ENCODE measurements at places on chromosomes 12 and 14.

DNA sequence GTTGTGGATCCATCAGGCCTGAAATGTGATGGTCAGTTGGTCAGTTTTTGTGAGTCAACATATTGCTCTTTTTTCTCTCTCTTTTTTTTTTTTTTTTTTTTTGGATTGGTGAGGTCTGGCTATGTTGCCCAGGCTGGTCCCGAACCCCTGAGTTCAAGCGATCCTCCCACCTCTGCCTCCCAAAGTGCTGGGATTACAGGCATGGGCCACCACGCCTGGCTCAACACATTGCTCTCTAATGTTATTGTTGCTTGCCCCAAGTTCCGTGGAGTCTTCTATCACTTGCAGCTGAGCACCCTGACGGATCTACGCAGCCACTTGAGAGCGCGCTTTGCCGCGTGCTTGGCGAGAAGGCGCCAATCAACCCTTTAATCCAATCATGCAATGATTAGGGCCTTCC, 69.5 kb upstream of the DIO3 start:
- no peaks in the 10 kb centered on the region for H3K27me3 ChIP-seq
- no peak overlapping the region for H3K4me3 ChIP-seq
- H3K36me3 ChIP-seq, result no peaks in the 10 kb centered on the region

DNA sequence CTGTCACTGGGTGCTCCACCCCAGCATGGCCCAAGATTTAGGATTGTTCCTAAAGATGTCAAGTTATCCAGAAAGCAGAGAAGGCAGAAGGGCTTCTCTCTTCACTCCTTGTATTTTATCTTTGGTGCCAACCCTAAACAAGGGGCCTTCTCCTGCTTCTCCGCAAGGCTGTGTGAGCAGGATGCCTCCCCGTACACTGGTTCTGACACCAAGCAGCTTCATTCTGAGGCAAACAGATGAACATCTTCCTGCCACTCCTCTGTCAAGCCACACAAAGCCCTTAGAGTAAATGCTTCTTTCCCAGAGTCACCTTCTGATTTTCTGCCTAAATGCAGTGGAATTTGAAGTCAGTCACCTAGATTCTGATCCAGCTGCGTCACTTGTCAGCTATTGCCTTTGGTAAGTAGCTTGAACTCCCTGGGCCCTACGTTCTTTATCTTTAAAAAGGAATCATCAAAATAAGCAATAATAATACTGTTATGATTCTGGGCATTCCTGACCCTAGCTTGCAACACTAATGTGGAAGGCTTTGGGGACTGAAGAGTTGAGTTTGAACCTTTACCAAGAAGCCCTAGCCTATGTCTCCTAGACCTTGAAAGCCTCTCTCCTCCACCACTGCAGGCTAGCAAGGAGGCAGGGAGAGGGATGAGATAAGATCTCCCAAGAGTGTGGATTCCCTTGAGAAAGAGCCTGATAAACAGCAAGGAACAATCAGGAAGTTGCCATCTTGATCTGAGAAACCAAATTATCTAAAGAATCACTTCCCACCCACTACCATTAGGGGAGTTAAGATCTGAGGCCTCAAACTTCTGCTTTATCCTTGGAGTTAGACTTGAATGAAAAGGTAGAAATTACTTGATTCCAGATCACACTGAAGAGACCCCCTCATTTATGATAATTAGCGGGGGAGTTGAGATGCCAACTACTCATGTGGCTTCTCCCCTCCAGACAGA, 5.7 kb downstream of the KRT73 start:
- no peak overlapping the region for H3K27ac ChIP-seq
- no peak for DNase-seq
- H3K27me3 ChIP-seq, result peaks cover 62% of the 10 kb centered on the region
- no peak overlapping the region for H3K4me3 ChIP-seq
- H3K36me3 ChIP-seq, result no peaks in the 10 kb centered on the region

- H3K27ac ChIP-seq, result no peak overlapping the region
- H3K36me3 ChIP-seq, result no peaks in the 10 kb centered on the region
- H3K4me1 ChIP-seq, result peaks cover 8% of the 10 kb centered on the region
- H3K4me3 ChIP-seq, result no peak overlapping the region
Observed at GRCh38 chr12:104942075-104942474, 16.0 kb downstream of the SLC41A2 start.

GRCh38 chr14:29354486-29354885, 573.2 kb downstream of the PRKD1 start:
- no peak for DNase-seq
- H3K4me3 ChIP-seq, result no peak overlapping the region
- no peaks in the 10 kb centered on the region for H3K4me1 ChIP-seq
- H3K27me3 ChIP-seq, result no peaks in the 10 kb centered on the region

DNA sequence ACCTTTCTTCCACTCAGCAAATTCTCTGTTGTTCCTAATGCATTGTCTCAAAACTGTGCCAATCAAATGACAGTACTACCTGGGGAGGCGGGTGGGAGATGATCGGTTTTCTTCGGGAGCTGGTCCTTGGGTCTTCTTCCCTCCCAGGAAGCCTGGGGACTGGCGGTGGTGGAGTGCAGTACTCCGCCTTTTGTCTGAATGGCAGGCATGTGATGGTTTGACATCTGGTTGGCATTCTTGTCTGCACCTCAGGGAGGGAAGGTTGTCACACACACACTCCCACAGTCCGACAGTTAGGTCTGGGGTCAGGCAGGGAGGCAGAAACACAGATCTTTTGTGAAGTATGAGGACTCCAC, 114.8 kb downstream of the SNAPC1 start:
- no peak for DNase-seq
- H3K27me3 ChIP-seq, result no peaks in the 10 kb centered on the region
- H3K36me3 ChIP-seq, result no peaks in the 10 kb centered on the region
- H3K4me3 ChIP-seq, result no peak overlapping the region
- no peak overlapping the region for H3K27ac ChIP-seq

GRCh38 chr14:52873694-52874093, 77.2 kb downstream of the FERMT2 start:
- peaks cover 4% of the 10 kb centered on the region for H3K4me1 ChIP-seq
- H3K4me3 ChIP-seq, result no peak overlapping the region
- no peak overlapping the region for H3K27ac ChIP-seq
- peaks cover 35% of the 10 kb centered on the region for H3K36me3 ChIP-seq

- no peak overlapping the region for H3K4me3 ChIP-seq
- peaks cover 19% of the 10 kb centered on the region for H3K4me1 ChIP-seq
- peak; percentile 76 for DNase-seq
- no peaks in the 10 kb centered on the region for H3K36me3 ChIP-seq
- no peak overlapping the region for H3K27ac ChIP-seq
Observed at GRCh38 chr14:86779416-86779815, 1213.6 kb downstream of the GALC start.

- no peak overlapping the region for H3K27ac ChIP-seq
- H3K27me3 ChIP-seq, result no peaks in the 10 kb centered on the region
- no peak for DNase-seq
- H3K4me1 ChIP-seq, result peaks cover 6% of the 10 kb centered on the region
- no peak overlapping the region for H3K4me3 ChIP-seq
Observed at GRCh38 chr12:4643747-4644146, 5.1 kb downstream of the AKAP3 start.

DNA sequence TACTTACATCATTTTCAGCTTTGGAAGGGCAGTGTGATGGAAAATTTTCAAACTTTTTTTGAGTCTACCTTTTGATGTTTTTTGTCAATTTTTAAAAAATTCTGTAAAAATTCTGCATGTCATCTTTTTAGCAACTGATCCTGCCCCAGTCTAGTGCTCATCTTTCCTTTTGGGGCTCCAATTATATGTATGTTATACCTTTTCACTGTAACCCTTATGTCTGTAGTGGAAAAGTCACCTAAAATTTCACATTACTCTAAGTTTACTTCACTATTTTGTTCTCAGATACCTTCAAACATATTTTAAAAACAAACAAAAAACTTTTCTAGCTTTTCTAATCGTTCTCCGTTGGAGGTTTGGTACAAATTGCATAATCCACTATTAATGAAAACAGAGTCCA, 32.5 kb upstream of the MYRFL start:
- DNase-seq, result no peak
- H3K27ac ChIP-seq, result no peak overlapping the region
- H3K4me1 ChIP-seq, result no peaks in the 10 kb centered on the region
- H3K4me3 ChIP-seq, result no peak overlapping the region

DNA sequence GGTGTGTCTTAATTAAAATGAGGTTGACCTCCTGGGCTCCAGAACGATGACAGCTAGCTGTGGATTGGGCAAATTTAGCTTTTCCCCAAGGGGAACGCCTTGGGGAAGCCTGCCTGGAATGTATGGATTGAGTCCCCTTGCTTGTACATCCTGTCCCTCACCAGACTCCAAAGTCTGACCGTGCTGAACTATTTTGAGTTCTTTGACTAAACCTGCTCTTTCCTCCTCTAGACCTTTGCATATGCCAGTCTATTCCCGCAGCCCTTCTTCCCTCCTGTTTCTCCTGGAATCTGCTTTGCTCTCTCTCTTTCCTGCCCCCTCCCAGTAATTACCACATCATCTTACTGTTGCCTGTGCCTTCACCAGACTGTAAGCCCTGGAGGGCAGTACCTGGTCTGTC, 11.5 kb upstream of the KDM2B start:
- H3K36me3 ChIP-seq, result no peaks in the 10 kb centered on the region
- no peaks in the 10 kb centered on the region for H3K4me1 ChIP-seq
- no peak overlapping the region for H3K27ac ChIP-seq
- H3K4me3 ChIP-seq, result no peak overlapping the region
- DNase-seq, result no peak
- no peaks in the 10 kb centered on the region for H3K27me3 ChIP-seq

GRCh38 chr14:100803226-100803625, 22.7 kb upstream of the MEG3 start:
- no peak for DNase-seq
- H3K36me3 ChIP-seq, result no peaks in the 10 kb centered on the region
- H3K4me3 ChIP-seq, result no peak overlapping the region
- no peak overlapping the region for H3K27ac ChIP-seq
- H3K27me3 ChIP-seq, result peaks cover 45% of the 10 kb centered on the region

DNA sequence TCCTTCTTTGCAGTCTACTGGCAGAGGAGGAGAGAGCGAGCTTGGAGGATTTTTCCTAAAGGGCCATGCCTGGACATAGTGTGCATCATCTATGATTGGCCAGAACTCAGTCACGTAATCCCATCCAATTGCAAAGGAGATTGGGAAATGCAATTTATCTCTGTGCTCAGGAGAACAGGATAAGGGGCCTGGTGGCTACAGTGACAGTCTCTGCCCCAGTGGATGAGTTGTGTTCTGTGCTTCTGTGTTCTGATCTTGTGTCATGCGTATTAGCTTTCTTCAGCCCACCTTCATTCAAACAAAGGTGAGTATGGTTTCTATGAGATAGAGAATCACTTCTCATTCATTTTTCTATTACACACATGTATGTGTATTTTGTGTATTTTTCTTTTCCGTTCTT, 144.3 kb downstream of the NRXN3 start:
- H3K4me3 ChIP-seq, result no peak overlapping the region
- no peaks in the 10 kb centered on the region for H3K4me1 ChIP-seq
- H3K27ac ChIP-seq, result no peak overlapping the region
- no peaks in the 10 kb centered on the region for H3K36me3 ChIP-seq

DNA sequence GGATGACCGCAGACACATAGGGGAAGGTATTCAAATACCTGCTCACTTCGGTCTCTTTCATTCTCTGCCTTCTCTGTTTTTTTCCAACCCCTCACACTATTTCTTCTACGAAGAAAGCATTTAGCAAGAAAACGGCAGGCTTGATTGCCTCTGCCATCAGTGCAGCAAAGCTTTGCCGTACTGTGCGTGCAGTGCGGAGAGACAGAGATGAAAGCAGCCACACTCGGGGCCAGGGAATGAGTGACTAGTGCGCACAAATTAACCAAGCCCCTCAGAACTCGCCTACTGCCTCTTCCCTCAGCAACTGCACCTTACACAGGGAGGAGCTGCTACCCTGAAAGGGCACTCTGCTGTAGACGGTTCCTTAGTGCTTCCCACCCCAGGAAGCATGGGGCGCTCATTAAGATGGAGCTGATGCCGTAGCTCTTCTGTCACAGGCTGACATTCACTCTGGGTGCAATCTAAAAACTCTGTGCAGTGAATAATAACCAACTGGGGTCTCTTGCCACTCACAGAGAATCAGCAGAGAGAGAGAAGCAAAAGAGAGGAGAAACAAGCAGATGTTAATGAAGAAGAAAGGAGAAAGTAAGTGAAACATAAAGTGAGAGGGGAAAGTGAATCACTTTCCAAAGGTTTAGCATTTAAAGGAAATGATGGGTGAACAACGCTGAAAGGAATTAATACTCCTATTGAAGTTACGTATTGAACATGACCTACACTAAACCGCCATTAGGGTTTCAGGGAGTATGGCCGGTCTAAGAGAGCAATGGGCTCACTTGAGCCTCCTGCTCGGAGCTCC, 69.4 kb downstream of the GRIN2B start:
- H3K4me1 ChIP-seq, result no peaks in the 10 kb centered on the region
- DNase-seq, result no peak
- H3K27ac ChIP-seq, result no peak overlapping the region
- H3K4me3 ChIP-seq, result no peak overlapping the region

DNA sequence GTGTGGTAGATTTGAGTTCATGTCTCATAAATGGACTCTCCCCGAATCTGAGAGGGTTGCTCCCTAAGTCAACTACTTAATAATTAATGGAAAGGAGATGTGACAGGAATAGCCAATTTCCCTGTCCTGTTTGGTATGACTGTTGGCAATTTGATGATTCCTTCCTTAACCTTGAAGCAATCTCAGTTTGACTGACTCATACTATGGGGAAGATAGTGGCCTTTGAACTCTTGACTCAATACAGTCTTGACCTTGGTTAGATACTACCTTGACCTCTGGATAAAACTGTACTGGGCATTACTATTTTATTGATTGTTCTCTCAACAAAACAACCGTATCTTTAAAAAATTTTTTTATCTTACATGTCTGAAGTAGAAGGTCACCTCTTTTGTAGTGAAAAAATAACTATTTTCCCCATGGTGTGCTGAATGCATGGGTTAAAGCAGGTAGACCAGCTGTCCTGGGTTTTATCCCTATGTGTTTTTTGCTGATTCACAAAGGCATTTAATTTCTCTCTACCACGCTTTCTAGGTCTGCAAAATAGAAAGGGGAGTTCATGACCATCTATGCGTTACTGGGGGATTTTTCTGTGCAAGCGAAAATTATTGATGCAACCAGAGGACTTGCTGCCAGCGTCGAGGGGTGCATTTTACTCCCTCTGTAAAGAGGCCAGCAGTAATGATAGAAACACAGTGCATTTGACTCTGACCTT, 80.1 kb downstream of the ETV6 start:
- no peak for DNase-seq
- no peaks in the 10 kb centered on the region for H3K36me3 ChIP-seq
- no peaks in the 10 kb centered on the region for H3K27me3 ChIP-seq
- H3K4me1 ChIP-seq, result peaks cover 33% of the 10 kb centered on the region
- peak overlapping the region; percentile 71 for H3K27ac ChIP-seq

- H3K4me3 ChIP-seq, result no peak overlapping the region
- H3K4me1 ChIP-seq, result no peaks in the 10 kb centered on the region
Observed at GRCh38 chr14:74308695-74309094, 6.0 kb upstream of the ABCD4 start.

- DNase-seq, result no peak
- no peak overlapping the region for H3K27ac ChIP-seq
- no peaks in the 10 kb centered on the region for H3K4me1 ChIP-seq
- no peak overlapping the region for H3K4me3 ChIP-seq
- no peaks in the 10 kb centered on the region for H3K27me3 ChIP-seq
Observed at GRCh38 chr12:123278101-123278627, 6.5 kb upstream of the CDK2AP1 start.

GRCh38 chr14:64112867-64113678, 181.1 kb downstream of the ESR2 start:
- no peak overlapping the region for H3K27ac ChIP-seq
- H3K4me1 ChIP-seq, result peaks cover 14% of the 10 kb centered on the region
- DNase-seq, result peak; percentile 22
- no peaks in the 10 kb centered on the region for H3K27me3 ChIP-seq
